Mucosa of descending colon (tissue), 3 donors: ENCODE measurements at places on chromosomes 7 and 10. TPM values are rescaled to one million over a fixed set of nuclear protein-coding genes. Genes with fewer than 3 reads are reported as not detected.

Gene SFTPD
- not detected for total RNA-seq

Gene MIOS
- total RNA-seq = 25.5 TPM

Gene UNCX
- total RNA-seq = not detected

Gene TAC1
- total RNA-seq = 1.3 TPM

Gene SPDYE6
- total RNA-seq = not detected

Gene SDK1
- 4.2 TPM for total RNA-seq

Gene MSS51
- total RNA-seq = 2.8 TPM

Gene PTPRZ1
- 0.67 TPM for total RNA-seq

Gene HOXA2
- 3.2 TPM for total RNA-seq

Gene NPC1L1
- 0.12 TPM for total RNA-seq
